ENCODE measurements at places on chromosomes 13 and 19.
A peak's percentile ranks its signal among the peaks of the same experiment; 100 is the strongest.

DNA sequence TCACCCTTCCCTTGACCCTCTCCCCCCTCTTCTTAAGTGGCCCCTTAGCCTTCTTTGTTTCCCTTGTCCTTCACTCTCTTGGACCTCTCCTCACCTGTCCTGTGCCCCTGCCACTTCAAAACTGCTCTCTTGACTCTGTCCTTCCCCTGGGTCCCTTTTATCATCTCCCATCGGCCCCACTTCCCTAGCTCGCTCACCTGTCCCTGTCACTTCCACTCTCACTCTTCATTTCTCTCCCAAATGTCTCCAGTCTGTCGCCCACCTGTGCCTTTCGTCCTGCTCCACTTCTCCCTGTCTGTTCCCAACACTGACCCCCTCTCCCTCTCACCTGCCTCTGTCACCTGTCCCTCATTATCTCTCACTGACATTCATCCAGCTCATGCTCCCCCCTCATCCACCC is 699 bp downstream of the IFNL1 start:
- no peak for DNase-seq

DNA sequence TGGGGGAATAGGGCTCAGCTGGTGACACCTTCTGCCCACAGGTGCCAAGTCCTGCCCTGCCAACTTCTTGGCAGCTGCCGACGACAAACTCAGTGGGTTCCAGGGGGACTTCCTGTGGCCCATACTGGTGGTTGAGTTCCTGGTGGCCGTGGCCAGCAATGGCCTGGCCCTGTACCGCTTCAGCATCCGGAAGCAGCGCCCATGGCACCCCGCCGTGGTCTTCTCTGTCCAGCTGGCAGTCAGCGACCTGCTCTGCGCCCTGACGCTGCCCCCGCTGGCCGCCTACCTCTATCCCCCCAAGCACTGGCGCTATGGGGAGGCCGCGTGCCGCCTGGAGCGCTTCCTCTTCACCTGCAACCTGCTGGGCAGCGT is 2.1 kb downstream of the P2RY11 start:
- DNase-seq, result no peak

- DNase-seq, result no peak
Measured at GRCh38 chr13:35500144-35500543, 23.7 kb upstream of the MAB21L1 start.

GRCh38 chr13:73938372-73939070 is 195.7 kb downstream of the KLF12 start:
- no peak for DNase-seq

GRCh38 chr19:48868114-48868886 is at the start of gene PLEKHA4:
TSS of gene PLEKHA4 (minus strand) at chr19:48868617. CDS start at chr19:48867620, 997 bp downstream.
- DNase-seq, result no peak

DNA sequence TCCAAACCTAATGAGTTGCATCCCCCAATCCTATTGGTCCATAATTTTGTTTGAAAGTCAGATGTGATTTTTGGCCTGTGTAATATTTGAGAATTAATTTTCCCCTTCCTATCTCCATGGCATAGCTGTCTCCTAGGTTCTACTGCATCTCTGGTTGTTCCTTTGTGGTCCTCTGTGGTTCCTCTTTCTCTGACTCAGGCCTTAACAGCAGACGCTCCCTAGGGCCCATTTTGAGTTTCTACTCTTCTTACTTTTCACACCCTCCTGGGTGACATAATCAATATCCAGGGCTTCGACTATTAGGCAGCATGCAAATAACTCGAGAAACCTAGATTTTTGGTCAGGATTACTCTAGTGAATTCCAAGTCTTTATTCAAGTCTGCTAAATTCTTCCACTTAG is 160.7 kb downstream of the RFC3 start:
- no peak for DNase-seq

DNA sequence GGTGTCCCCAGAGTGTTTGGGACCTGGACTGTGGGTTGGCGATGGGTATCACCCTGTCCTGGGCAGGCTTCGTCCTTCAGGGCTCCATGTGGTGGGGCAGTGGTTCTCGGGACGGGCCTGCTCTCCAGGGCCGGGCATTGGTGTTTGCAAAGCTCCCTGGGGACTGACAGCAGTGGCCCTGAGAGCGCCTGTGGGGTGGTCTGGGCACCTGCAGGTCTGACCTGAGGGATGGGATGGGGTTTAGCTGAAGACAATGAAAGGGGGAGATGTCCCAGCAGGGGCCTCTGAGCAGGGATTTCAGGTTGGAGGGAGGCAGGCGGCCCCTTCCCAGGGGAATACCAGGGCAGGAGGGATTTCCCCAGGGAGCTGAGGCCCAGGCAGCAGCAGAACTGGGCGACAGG is 68.3 kb upstream of the MCF2L start:
- DNase-seq, result no peak

DNA sequence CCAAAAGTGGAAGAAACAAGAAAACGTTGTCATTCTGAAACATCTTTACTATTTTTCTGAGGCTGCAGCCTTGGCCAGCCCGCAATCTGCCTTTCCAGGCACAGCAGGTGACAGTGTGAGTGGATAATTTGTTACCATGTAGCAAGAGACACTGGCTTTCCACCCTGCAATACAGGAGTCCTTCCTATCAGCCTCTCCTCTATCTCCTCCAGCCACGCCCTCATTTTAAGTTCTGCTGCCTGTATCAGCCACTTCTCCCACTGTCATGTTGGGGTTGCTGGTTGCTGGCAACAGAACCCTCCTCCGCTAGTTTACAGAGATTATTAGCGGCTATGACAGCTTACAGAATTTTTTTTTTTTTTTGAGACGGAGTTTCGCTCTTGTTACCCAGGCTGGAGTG is 7.7 kb upstream of the LGALS7 start:
- no peak for DNase-seq

GRCh38 chr19:16018106-16018755 is 58.1 kb upstream of the TPM4 start:
- no peak for DNase-seq

DNA sequence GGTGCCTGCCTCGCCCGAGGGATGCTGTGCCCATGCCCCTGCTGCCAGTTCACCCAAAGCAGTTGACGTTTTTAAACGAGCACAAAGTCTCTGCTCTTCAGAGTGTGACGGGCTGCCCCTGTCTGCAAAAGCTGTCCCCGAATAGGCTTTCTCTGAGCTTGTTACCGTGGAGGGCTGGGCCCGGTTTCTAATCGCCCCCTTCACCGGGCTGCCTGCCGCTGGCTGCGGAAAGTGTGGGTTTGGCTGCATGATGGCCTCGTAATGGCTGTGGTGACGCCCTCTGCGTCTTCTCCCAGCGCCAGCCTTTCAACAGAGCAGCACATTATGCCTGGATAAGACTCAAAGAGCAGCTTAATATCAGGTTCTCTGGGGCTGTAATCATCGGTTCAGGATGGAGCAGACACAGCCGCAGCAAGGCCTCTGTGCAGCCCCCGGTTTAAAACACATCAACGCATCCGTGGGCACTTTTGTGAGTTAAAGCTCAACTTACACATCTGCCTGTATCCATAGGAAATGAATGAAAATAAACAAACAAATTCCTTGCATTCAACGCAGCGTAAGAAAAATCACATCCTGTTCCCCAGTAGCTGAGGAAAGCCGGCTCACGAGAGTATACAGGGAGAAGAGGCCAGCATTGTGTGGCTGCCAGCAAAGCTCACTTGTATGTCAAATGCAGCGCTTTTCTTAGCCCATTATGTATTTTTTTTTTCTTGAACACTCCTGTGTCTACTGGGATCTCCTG is 166.4 kb upstream of the SOX1 start:
- DNase-seq, result no peak

DNA sequence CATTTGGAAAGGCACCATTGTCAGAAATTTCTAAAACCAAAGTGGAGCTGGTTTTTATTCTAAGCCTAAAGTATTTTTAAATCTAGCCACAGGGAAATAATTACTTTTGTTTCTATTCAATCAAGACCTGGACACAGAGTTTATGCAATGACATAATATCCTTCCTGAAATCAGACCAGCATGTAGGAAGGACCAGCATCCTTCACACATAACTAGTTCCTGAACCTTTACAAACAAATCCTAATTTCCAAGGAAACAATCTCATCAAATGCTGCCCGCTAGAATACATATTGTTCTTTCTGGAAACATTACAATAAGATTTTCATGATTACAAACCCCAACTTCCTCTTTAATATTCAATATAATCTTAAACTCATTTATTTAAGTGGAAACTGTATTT is 1.5 kb downstream of the STARD13 start:
- DNase-seq, result no peak

GRCh38 chr19:4851551-4852290 is 15.7 kb downstream of the PLIN3 start:
- peak; percentile 71 for DNase-seq

DNA sequence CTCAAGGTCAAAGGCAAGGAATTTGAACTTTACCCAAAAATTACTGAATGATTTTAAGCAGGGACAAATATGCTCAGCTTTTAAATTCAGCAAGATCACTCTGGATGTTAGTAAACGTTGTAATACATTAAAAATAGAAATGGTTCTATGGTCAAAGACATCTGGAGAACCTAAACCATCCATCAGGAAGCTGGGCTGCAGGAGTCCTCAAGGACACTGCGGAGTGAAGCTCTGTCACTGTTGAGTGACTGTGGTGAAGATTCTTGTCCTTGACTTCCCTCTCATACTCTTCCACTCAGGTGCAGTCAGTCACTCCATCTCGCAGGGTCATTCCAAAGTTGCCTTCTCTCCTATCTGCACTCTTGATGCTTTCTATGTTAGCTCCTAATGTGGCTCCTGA is 450.7 kb downstream of the FOXO1 start:
- no peak for DNase-seq

GRCh38 chr19:4109626-4109945 is 14.3 kb downstream of the MAP2K2 start:
- no peak for DNase-seq

DNA sequence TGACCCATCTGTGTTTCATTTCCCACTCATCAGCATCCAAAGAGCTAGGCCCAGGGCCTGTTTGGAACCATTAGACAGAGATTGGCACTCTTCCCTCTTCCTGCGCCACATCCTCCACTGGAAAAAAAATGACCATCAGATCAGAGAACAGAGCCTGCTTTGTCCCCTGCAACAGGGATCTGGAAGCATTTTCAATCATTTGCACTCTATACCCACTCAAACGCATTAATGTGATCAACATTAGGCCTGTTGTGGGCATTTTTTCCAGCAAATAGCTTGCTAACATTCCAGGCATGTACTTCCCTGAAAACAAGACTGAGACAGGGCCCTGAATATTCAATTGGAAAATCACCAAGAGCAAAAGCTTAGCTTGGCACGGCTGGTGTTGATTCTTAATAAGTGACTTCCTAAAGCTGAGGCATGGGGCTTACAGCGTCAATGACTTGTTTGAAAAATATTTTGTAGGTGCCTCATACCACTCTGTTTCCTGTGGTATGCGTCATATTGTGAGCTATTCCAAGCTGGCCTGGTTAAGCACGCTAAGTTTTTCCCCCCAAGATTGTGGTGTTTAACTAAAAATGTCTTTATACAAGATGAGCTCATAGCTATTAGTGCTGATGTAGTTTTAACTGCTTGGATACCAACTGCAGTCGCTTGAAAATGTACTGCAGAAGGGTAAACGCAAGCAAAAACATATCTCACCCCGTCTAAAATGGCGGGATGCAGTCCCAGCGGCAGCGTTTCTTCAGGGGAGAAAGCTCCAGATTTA is 404.4 kb downstream of the SPRY2 start:
- DNase-seq, result no peak

GRCh38 chr19:31220540-31220939 is 128.7 kb downstream of the TSHZ3 start:
- DNase-seq, result no peak

GRCh38 chr19:45163751-45164460 is 3.1 kb upstream of the NKPD1 start:
- DNase-seq, result no peak

- DNase-seq, result peak; percentile 28
Measured at GRCh38 chr19:35090506-35091214, 25.0 kb upstream of the FXYD3 start.

DNA sequence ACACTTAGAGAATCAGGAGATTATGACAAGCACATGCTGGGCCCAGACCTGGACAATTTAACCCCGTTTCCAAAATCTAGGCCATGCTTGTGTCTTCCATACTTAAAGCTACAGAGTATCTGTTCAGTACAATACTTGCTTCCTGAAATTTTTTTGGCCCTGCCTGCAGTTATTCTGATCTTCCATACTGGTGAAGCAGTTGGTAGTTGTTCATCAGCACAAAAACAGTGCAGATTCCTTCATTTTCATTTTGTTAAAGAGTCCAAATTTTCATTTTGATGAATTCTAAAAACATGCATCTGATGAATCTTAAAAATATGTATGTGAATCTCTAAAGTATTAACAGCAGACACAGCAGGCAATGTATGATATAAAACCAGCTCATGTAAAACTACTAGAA is 49.2 kb downstream of the POLR1D start:
- DNase-seq, result no peak

DNA sequence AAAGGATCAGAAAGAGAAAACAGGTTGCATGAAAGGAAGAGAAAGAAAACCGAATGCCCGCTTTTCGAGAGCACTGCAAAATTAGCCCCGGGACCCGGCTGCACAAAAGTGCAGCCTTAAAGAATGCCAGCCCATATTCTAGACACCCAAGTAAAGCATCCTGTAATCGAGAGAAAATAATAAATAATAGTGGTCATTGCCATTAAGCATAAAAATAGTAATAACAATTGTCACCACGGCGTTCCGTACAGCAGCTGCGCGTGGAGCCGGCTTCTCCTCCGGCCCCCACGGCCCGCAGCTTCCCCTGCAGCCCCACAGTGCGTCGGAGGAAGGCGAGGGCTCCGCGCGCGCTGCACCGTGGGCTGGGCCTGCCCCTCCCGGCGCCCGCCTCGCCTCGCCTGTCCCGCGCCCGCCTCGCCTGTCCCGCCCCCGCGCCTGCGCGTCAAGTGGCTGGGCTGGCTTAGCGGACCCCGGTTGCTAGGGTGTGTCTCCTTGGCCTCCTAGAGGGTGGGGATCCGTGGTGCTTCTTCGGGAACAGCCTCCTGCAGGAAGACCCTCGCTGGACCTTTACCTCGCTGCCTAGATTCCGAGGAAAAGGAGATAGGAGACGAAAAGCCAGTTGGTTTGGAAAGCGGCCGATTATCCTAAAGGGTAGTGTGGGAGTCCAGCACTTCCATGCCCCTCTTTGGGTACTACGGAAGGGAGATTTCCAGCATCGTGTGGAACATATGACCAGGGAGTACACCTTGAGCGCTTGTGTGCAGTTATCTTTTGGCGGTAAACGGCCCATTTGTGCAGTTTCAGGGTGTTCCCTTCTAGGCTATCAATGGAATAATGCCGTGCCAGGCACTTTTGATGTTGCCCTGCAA is at the start of gene LRRC63:
Gene LRRC63, plus strand, starts transcription at position 446 of the 869 bp plus-strand sequence. CDS start 1,107 bp downstream, outside the sequence.
- peak; percentile 86 for DNase-seq

- DNase-seq, result no peak
Measured at GRCh38 chr19:17041976-17042375, 15.4 kb upstream of the CPAMD8 start.

- no peak for DNase-seq
Measured at GRCh38 chr13:80873589-80873988, 532.7 kb upstream of the SPRY2 start.

GRCh38 chr19:17209126-17210036 is 5.8 kb upstream of the USE1 start:
- no peak for DNase-seq

DNA sequence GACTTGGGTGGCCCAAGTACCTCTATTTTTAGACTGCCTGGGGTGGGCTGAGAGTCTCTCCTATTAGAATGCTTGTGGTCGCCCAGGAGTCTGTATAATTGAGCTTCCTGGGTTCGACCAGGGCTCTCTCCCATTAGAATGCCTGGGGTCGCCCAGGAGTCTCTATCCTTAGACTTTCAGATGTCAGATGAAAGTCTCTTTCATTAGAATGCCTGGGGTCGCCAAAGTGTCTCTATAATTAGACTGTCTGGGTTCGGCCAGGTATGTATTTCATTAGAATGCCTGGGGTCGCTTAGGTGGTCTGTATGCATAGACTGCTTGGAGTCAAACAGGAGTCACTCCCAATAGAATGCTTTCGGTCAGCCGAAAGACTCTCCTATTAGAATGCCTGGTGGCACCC is 1471.7 kb downstream of the UQCRFS1 start:
- no peak for DNase-seq

Data from stimulated activated naive CD8-positive, alpha-beta T cell treated with anti-CD3 and anti-CD28 coated beads, Interleukin-15, amount 100 ng/mL, for 72 hours (primary cell).